ENCODE measurements at places on chromosomes 7 and 10.

GRCh38 chr10:17051851-17052250 is 77.8 kb downstream of the CUBN start:
- DNase-seq, result no peak

GRCh38 chr7:2928613-2929311 is 84.7 kb upstream of the GNA12 start:
- no peak for DNase-seq

DNA sequence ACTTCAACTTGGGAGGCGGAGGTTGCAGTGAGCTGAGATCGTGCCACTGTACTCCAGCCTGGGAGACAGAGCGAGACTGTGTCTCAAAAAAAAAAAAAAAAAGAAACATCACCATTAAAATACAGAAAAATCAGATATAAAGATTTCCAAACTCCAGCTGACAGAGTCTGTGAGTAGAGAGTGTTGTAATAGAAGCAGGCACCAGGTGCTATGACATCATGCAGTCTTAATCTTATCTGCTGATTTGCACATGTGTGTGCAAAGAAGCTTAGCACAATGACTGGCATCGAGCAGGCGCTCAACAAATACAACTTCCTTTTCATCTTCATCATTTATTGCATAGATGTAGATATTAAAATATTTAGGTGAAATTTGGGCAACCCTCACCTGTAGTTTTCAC is 92.2 kb downstream of the PRKCQ start:
- DNase-seq, result no peak

DNA sequence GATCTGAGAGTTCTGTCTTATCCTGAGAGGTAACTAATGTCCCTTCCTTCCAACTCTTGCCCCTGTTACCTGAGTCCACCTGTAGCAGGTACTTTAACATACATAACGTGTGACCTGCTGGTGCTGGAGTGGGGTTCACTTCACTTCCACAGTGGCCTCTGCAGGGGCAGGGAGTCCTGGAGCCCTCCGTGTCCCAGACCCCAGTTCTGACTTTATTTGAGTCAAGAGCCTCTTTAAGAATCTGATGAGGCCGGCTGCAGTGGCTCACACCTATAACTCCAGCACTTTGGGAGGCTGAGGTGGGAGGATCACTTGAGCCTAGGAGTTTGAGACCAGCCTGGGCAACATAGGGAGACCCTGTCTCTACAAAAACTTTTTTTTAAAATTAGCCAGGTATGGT is 117.0 kb upstream of the RET start:
- no peak for DNase-seq

DNA sequence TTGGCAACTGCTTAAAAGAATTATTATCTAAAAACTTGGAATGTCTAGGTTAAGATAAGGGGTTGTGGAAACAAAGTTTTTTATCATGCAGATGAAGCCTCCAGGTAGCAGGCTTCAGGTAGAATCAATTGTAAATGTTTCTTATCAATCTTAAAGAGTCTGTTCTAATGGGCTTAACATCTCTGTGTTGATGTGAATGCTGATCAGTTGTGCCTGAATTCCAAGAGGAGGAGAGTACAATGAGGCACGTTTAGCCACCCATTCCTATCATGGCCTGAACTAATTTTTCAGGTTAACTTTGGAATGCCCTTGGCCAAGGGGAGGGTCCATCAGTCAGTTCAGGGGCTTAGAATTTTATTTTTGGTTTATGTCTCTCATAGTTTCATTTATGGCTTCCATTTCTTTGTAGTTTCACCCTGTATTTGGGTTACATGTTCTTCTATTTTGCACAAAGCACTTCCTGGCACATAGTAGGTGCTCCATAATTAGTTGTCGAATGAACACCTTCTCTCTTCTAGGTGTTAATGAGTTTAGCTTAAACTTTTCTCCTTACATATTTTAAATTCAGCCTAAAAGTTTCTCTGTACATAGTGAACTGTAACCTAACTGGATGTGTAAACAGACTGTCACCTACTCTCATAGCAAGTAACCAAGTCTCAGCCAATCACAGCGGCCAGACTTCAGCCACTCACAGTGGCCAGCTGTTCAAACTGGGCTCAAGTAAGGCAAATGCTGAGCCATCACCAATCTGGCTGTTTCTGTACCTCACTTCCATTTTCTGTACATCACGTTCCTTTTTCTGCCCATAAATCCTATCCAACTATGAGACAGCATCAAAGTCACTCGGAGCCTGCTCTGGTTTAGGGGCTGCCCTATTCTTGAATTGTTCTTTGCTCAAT is 34.7 kb downstream of the ALOX5 start:
- no peak for DNase-seq

DNA sequence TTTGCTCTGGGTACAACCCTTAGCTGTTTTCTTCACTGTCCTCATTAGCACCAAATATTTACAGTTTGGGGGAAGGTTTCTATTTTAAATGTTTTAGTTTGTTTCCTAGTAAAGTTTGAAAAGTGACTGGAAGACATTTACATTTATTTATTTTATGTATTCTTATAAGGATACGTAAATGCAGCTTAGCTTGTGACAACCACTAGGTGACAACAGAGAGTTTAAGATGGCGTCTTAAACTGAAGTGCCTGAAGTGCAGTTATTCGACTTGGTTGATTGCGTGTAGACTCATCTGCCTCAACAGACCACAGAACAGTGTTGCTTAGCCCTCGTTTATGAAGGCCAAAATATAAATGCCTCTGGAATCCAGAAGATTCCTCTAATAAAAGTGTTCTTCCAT is 378.2 kb upstream of the MYO3A start:
- no peak for DNase-seq

GRCh38 chr10:46525177-46525823 is 31.2 kb downstream of the GPRIN2 start:
- DNase-seq, result peak; percentile 96

- DNase-seq, result peak; percentile 28
Observed at GRCh38 chr7:91083855-91084644, 180.2 kb upstream of the FZD1 start.

GRCh38 chr7:110386006-110386405 is 704.9 kb upstream of the LRRN3 start:
- DNase-seq, result peak; percentile 7

- DNase-seq, result no peak
Observed at GRCh38 chr7:29956487-29956836, 33.1 kb downstream of the SCRN1 start.

DNA sequence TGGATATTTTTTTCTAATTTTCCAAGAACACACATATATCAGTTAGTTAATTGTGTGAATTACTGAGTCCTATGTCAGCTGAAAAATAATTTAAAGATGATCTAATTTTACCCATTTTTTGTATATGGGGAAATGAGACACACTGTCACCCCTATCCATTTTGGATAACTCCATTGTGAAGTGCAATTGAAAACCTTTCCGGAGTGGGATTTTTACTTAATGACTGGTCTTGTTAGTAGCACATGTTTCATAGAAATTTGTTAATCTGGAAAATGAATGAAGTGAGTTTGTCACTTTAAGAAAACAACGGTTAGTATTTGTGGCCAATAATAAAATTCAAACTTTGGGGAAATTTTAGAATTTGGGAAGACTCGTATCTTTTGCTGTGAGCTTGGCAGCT is 2.0 kb downstream of the GARS1 start:
- DNase-seq, result no peak

DNA sequence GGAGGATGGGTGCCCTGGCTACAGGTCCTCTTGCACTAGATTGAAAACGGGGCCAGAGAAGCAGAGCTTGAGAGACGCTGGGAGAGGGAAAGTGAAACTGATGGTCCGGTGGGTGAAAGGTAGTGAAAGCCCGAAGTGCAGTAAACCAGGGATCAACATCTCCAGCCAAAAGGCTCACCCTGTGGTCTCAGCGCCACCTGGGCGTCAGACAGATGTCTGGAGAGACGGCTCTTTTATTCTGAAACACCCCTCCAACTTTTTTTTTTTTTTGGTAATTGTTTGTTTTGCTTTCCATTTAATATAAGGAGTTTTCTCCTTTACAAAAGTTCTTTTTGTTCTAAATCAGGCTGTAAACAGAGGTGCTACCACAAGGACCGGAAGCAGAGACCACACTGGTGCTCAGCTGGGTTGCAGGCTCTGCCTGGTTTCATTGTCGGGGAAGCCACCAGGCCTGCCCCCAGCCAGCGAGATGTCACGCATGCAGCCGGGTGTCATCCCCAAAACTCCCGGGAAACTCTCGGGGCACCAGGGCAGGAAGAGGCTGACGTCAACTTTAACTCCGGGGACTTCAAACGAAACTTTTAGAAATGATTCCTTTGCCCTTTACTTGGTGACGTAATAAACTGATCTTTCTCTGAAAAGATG is 11.2 kb downstream of the IL2RA start:
- peak; percentile 51 for DNase-seq

GRCh38 chr10:118036281-118036875 is 10.4 kb downstream of the RAB11FIP2 start:
- no peak for DNase-seq

- DNase-seq, result no peak
Observed at GRCh38 chr10:33111488-33112051, 153.5 kb upstream of the ITGB1 start.

DNA sequence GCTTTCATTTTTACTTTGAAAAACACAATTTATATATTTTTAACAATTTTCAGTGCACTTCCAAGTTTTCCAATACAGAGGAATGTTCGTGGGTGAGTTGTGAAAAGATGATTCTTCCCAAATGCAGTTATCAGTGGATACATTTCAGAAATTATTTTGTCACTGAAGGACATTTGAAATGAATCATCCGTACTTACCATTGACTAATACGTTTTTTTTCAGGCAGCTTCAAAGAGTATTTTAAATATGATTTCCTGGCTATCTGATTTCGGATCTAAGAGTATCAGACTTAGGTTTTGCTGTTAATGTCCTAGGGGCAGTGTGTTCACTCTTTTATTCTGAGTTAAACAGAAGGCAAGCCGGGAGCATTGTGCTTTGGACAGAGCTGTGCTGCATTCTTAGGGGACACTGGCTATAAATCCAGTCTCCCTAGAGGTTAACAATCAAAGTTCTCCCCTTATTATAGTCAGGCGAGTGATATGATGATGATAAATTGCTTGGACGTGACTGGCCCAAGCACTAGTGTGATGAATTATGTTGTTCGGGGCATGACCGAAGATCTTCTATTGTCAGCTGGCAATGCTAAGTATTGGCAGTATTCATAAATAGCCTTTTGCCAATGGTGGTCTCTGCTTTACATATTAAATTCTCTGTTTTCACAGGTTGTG is 4.5 kb downstream of the PTER start:
- peak; percentile 25 for DNase-seq

- no peak for DNase-seq
Observed at GRCh38 chr10:116990276-116990800, 14.6 kb downstream of the SHTN1 start.

GRCh38 chr10:60305380-60305892 is 84.2 kb downstream of the ANK3 start:
- no peak for DNase-seq

DNA sequence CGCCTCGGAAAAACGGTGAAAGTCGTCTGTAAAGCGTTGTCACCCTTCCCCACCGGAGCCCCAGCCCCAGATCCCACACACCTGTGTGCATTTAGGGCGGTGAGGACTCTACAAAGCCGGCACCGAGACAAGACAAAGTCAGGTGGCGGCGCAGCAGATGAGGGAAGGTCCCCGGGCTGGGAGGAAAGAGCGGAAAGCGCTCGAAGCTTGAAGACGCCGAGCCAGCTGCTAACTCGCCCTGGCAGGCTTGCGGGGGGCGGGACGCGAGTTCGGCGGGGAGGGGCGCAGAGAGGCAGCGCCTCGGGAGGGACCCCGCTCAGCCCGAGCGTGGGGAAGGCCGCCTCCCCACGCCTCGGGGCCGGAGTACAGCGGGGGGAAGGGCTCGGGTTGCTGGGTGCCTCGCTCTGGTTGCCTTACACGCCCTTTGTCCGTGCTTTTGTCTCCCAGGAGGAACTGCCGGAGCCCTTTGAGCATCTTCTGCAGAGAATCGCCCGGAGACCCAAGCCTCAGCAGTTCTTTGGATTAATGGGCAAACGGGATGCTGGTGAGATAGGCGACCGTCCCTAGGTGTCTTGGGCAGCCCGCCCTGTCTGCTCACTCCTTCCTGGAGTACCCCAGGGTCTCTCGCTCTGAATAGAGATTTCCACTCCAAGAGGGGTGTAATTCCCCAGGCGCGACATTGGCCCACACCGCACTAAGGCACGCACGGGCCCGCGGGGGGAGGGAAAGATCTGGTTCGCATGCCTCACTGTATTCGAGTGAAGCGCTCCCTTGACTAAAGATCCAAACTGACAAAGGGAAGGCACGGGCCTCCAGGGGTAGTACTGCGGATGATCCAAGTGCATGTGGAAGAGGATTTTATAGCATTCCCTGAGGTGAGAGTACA is 1.6 kb downstream of the TAC1 start:
- DNase-seq, result no peak

DNA sequence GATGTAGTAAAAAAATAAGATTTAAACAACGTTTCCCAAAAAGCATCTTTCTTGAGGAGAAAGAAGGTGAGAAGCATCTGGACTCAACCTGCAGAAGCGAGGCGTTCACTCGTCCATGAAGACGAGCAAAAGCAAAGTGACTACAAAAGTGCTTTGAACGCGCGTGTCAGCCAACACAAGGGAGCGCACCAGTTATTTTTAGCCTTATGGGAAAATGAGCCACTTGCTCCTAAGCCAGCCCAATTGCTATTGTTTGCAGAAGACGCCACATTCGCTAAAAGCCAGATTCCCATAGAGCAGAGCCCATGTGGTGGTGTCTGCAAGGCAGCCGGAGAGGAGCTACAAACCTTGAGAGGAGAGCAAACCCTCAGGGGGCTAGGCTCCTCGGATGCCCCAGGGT is 122.5 kb downstream of the FAM53B start:
- no peak for DNase-seq

- no peak for DNase-seq
Observed at GRCh38 chr10:124734311-124735166, 9.6 kb downstream of the FAM53B start.

DNA sequence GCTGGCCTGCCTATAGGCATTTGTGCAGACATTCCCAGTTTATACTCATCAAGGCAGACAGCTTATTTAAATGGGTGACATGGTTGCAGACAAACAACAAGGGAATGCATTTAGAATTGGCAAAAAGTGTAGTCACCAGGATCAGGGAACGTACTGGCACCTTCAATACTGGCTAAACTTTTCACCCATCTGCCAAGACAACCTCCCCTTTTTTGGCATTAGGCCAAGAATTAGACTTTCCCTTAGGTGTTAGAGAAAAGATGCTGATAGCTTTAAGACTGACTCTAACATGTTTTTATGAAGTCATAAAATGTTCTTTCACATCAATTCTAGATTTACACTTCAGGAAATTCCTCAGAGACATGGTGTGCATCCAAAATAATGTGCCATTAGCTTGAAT is 365.9 kb downstream of the PHTF2 start:
- no peak for DNase-seq

- DNase-seq, result peak; percentile 59
Observed at GRCh38 chr10:58281092-58281752, 12.3 kb downstream of the CISD1 start.

- DNase-seq, result no peak
Observed at GRCh38 chr10:92916433-92916832, 68.1 kb downstream of the EXOC6 start.

- peak; percentile 76 for DNase-seq
Observed at GRCh38 chr10:35372329-35372728, 36.0 kb downstream of the CCNY start.

DNA sequence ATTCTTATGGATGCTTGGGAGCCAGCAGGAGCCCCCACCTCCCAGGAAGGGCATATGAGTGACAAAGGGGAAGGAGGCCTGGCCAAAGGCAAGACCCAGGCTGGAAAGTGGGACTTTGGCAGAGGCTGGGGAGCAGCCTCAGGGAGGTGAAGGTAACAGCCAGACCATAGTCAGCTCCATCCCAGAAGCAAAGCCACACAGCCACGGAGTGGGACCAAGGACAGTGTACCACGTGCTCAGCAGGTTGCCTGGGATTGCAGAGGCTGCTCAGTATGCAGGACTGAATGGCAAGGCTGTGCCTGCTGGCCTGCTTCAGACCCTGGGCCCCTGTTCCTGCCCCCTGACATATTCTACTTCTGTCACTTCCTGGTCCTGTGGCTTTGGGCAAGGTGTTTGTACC is 17.6 kb upstream of the GPR26 start:
- no peak for DNase-seq
